ENCODE measurements at places on chromosomes 12 and 14.

DNA sequence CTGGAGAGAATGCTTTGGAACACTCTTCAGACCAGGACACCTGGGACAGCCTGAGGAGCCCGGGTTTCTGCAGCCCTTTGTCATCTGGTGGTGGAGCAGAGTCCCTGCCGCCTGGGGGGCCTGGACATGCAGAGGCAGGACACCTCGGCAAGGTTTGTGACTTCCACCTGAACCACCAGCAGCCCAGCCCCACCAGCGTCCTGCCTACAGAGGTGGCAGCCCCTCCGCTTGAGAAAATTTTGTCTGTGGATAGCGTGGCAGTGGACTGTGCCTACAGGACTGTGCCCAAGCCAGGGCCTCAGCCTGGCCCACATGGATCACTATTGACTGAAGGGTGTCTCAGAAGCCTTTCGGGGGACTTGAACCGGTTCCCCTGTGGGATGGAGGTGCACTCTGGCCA is 21.1 kb downstream of the CINP start:
- DNase-seq: no peak

DNA sequence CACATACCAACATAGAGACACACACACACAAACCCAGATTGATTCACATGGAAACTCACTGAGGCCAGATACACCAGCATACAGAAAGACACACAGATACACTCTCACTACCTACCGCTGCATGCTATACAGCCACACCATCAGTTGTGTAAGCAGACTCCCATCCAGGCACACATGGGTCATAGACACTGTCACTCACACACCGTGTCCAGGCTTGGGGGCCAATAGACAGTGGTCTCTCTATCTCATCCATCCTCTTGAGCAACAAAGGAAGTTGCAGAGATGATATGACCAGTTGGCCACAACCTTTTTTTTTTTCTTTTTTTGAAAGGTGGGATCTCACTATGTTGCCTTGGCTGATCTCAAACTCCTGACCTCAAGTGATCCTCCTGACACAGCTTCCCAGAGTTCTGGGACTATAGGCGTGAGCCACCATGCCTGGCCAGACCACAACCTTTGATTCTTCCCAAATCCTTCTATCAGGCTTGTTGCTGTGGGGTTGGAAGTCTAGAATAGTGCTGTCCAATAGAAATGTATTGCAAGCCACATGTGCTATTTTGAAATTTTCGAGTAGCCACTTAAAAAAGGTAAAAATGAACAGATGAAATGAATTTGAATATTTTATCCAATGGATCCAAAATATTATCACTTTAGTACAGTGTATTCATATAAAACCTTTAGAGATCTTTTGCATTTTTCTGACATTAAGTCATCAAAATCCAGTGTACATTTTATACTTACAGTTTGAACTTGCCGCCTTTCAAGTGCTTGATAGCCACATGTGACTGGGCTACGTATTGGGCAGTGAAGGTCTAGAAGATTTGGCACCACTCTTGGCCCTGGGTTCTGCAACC is 7.4 kb downstream of the LRP1-AS start:
- no peak for DNase-seq

- DNase-seq: no peak
Measured at GRCh38 chr12:31984806-31985591, 25.8 kb downstream of the RESF1 start.

GRCh38 chr14:88044444-88044758 is 39.5 kb downstream of the GPR65 start:
- DNase-seq: no peak

- no peak for DNase-seq
Measured at GRCh38 chr12:126055521-126055920, 990.3 kb downstream of the AACS start.

GRCh38 chr12:72502546-72502945 is 230.4 kb downstream of the TRHDE start:
- no peak for DNase-seq

- DNase-seq: no peak
Measured at GRCh38 chr12:42612231-42612613, 22.7 kb upstream of the PRICKLE1 start.

- DNase-seq: peak; percentile 77
Measured at GRCh38 chr12:119020406-119021360, 39.3 kb downstream of the SRRM4 start.

GRCh38 chr12:93184672-93185368 is 192.9 kb upstream of the NUDT4 start:
- no peak for DNase-seq

DNA sequence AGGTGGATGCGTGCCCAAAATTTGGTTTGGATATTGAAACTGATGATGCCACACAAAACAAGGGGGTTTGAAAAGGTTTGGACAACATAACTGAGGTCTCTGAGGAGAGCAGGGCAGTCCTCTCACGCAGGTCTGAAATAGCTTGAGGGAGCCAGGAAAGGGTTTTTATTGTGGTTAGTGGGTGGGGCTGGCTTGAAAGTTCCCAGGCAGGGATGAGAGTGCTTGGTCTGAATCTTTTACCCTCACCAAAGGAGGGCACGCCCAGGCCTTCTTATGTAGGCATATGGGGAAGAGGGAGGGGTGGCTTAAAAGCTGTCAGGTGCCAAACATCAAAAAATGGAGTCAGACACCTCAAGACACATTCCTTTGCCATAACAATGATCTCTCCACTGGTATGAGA is 493.1 kb upstream of the CCDC196 start:
- DNase-seq: no peak

- DNase-seq: no peak
Measured at GRCh38 chr12:92488735-92489134, 214.1 kb upstream of the PLEKHG7 start.

- DNase-seq: no peak
Measured at GRCh38 chr12:45634273-45634917, 95.1 kb upstream of the ARID2 start.

DNA sequence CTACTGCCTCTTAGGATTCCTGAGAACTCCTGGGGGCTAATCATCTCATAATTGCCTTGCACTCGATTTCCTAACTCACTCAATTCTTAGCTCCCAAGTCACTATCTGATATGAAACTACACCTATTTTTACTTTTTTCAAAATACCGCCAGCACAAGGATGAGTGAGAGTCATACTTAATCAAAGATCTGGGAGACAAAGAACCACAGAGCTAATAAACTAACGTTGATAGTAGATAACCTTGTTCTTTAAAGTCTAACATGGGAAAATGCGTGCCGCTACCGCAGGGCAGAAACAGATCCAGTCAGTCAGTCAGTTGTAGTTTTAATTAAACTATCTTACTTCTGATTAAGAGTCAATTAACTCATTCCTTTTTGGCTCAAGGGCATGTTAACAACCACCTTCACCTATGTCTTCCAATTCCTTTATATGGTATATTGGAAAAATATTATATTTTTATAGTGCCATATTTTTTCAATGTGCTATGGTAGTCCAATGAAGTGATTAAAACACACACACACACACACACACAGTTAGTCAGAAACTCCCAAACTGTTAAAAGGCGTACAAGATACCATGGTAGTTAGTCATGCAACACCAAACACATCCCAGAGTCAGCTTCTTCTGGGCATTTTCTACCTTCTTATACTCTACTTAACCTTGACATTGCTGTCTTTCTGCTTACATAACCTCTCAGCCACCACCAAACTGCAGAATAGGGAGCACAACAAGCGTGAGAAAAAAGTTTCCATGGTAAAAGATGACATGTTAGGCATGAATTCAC is 114.0 kb downstream of the KLHL28 start:
- DNase-seq: no peak

GRCh38 chr14:68580671-68581070 is 212.2 kb downstream of the ZFP36L1 start:
- DNase-seq: no peak

GRCh38 chr12:83197483-83197914 is 510.8 kb downstream of the TMTC2 start:
- DNase-seq: peak; percentile 52

DNA sequence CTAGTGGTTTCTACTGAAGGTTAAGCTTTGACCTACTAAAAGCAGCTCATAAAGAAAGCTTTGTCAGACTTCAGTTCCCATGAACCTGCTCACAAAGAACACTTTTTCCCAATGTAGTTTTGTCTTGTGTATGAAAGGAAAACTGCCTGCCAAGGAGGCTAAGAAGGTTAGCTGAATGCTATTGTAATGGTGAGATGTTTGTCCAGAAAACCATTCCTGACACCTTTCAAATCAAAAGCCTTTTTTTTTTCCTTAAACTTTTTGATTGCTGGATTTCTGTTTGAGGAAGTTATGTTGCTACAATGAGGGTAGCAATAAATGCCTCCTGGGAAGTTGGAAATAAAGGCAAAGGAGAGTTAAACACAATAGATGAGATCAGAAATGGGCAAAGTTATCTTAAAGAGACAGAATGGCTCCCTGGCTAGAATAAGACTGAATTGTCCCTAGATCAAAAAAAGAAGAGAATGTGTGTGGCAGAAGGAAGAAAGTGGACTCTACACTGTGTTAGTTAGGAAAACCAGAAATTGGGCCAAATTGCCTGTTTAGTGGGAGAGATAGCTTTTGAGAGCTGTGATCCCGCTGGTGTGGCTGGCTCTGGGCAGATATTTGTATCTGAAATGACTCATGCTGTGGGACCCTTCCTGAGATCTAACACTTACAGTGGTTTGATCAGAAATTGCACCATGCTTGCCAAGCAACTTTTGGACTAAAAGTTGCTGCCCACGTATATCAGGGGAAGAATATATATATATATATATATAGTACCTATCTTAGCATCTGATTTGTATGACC is 27.5 kb downstream of the TECPR2 start:
- DNase-seq: no peak

DNA sequence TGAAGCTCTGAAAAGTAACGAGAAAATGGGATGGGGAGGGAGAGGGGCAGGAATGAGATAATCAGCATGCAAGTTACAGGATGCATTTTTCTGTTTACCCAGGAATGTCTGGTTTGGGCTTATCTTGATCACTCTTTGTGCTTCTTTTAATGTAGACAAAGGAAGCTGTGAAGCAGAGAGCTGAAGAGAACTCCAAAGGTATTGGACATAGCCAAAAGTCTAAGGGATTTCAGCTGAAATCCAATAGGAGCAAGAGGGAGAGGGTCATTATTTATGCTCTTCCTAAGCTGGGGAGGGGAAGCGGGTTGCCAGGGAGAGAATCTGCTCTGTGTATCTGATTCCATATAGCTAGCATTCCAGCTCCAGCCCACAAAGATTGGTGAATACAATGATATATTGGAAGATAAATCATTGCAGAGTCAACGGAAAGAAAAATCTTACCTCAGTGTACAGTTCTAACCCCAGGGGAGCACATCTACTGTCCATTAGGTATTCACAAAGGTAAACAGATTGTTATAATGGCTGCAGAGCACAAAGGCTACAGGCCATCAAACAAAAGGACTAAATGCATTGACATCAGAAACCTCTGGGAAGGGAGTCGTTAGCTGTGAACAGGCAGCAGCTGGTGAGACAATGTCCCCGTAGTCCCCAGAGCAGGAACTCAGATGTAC is 61.0 kb upstream of the PELI2 start:
- no peak for DNase-seq

DNA sequence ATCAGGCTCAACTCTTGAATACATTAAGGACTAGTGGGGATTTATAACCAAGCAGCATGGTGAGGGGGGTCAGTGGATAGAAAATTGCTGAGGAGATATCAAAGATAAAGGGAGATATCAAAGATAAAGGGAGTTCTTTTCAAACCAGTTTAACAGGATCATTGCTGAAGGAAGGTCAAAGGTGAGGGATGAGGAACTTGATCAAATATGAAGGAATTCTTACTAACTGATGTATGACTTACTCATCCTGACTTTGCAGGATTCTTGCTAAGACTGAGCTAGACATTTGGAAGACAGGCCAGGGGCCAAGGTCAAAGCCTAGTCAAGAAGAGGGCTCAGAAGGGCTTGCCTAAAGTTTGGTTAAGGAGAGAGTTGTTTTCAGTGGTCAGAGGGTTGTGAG is 4.8 kb downstream of the ABHD4 start:
- no peak for DNase-seq

- no peak for DNase-seq
Measured at GRCh38 chr12:103128862-103129501, 171.5 kb downstream of the ASCL1 start.

DNA sequence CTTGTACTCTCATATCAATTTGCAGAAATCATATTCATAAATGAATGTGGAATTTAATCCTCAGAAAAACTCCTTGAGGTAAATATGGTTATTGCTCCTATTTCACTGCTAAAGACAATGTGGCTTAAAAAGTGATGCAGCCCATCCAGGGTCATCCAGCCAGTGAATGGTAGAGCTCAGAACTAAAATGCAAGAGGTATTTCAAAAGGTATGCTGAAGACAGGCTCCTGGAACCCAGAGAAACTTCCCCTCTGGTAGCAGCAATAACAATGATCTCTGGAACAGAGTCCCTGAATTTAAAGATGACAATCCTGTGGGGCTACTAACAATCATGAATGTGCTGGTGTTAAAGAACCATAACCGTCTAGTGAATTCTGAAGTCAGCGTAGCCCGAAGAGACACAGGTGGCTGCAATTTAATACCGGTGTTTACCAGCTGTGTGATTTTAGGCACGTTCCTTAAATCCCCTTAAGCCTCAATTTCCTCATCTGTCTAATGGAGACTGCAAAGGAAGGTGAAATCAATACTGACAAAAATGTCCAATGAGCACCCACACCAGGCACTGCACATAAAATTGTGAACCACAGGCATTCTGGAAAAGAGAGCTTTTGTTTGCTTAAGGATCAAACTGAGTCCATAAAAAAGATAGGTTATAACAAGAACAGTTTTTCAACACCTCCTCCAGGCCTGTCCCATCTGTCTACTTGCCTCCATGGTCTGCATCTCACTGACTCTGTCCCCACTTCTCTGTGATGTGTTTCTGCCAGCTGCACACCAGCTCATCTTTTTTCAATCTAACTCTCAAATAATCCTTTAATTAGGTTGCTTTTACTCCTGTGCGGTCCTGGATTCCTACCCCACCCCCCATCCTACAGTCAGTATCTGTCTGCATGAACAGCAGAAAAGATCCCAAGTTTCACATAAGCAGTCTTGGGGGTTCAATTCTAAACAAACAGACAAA is 10.5 kb downstream of the TM7SF3 start:
- DNase-seq: no peak

DNA sequence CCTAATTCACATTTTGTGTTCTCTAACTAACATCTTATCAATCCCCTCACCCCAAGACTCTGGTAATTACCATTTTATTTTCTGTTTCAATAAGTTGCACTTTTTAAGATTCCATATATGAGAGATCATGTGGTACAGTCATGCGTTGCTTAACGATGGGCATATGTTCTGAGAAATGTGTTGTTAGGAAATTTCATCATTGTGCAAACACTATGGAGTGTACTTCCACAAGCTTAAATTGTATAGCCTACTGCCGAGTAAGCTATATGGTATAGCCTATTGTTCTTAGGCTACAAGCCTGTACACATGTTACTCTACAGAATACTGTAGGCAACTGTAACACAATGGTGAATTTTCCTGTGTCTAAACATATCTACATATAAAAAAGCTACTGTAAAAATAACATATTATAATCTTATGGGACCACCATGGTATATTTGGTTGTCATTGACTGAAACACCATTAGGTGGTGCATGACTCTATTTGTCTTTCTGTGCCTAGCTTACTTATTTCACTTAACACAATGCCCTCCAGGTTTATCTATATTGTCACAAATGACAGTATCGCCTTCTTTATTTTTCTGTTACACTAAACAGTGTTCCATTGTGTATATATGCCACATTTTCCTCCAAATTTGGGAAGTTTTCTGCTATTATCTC is 473.4 kb upstream of the LMO3 start:
- no peak for DNase-seq

All from NT2/D1 (cell line).